ENCODE measurements at places on chromosomes 13 and 19. TPM values are rescaled to one million over a fixed set of nuclear protein-coding genes. Genes with fewer than 3 reads are reported as not detected.

Gene ADGRE2
- 1.1 TPM for total RNA-seq

- H3K4me1 ChIP-seq = no peaks in the 10 kb centered on the region
- H3K27me3 ChIP-seq = no peaks in the 10 kb centered on the region
- H3K36me3 ChIP-seq = no peaks in the 10 kb centered on the region
- DNase-seq = no peak
- H3K4me3 ChIP-seq = no peak overlapping the region
Measured at GRCh38 chr19:47323872-47324271, 8.1 kb upstream of the C5AR2 start.

- H3K4me3 ChIP-seq = no peak overlapping the region
- H3K27me3 ChIP-seq = no peaks in the 10 kb centered on the region
- no peaks in the 10 kb centered on the region for H3K36me3 ChIP-seq
- no peaks in the 10 kb centered on the region for H3K4me1 ChIP-seq
- no peak overlapping the region for H3K27ac ChIP-seq
Measured at GRCh38 chr13:65505941-65506340, 1724.2 kb downstream of the PCDH9 start.

Gene GDF15
- 43.0 TPM for total RNA-seq

- no peak for DNase-seq
- H3K27ac ChIP-seq = no peak overlapping the region
- H3K27me3 ChIP-seq = no peaks in the 10 kb centered on the region
- peak overlapping the region; percentile 20 for H3K4me3 ChIP-seq
Measured at GRCh38 chr13:71879129-71879535, 12.1 kb upstream of the DACH1 start.

DNA sequence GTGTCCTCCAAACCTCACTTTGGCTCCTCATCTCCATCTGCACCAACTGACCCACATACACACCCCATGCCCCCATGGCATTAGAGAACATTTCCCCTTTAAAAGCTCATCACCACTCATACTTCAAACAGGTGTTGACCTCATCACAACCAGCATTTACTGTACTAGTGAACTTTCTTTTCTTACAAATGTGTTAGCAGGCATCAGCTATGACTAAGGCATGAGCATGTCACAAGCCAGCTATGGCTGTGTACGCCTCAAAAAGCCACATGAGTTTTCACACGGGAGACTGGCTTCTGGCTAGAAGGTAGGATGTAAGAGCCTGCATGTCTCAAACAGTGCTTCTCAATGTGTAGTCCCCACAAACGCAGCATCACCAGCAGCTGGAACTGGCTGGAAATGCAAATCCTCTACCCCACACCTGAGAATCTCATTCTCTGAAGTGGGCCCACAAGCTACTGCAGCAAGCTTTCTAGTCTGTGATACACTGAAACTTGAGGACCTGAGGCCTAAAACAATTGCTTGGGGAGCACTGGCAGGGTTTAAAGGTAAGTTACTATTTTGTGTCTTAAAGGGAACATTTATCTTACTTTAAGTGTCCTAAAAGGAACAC lies 66.8 kb downstream of the TUBGCP3 start:
- DNase-seq = no peak
- no peaks in the 10 kb centered on the region for H3K4me1 ChIP-seq
- no peaks in the 10 kb centered on the region for H3K27me3 ChIP-seq
- H3K4me3 ChIP-seq = no peak overlapping the region

GRCh38 chr19:32830231-32831014 lies 39.1 kb downstream of the SLC7A9 start:
- DNase-seq = no peak
- H3K4me1 ChIP-seq = no peaks in the 10 kb centered on the region
- no peak overlapping the region for H3K4me3 ChIP-seq

DNA sequence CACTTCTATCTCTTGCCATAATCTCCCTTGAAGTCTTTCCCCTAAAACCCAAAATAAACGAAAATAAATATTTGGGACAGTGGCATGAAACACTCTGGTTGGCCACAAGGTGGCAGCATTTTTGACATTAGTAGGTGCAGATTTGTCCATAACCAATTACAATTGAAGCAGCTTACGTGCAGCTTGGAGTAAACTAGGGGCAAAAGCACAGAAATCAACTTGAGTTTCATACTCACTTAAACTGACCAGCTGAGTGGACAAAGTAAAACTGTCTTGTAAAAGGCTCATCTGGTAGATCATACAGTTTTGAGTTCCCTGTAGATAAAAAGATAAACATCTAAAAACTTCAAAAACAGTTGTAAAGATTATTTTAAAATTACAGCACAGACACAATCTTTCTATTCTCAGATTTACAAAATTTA lies 18.8 kb downstream of the PDCD5 start:
- no peaks in the 10 kb centered on the region for H3K36me3 ChIP-seq
- H3K27ac ChIP-seq = no peak overlapping the region

Gene ZNF439
- total RNA-seq = 20.3 TPM

Gene COL4A2
- total RNA-seq = 80.2 TPM

Gene UGGT2
- 19.5 TPM for total RNA-seq

DNA sequence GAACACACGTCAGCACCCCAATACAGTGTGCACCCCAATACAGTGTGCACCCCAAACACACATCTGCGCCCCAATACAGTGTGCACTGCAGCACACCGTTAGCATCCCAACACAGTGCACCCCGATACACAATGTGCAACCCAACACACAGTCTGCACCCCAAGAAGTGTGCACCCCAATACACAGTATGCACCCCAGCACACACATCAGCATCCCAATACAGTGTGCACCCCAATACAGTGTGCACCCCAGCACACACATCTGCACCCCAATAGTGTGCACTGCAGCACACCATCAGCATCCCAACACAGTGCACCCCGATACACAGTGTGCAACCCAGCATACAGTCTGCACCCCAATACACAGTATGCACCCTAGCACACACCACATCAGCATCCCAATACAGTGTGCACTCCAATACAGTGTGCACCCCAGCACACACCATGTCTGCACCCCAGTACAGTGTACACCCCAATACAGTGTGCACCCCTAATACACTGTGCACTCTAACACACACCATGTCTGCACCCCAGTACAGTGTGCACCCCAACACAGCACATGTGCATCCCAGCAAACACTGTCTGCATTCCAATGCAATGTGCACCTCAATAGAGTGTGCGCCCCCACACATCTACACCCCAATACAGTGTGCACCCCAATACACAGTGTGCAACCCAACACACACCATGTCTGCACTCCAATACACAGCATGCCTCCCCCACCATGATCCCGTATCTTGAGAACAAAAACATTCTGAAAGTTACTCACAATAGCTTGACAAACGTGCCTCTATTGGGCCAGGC lies 855 bp upstream of the CARS2 start:
- H3K4me1 ChIP-seq = peaks cover 31% of the 10 kb centered on the region
- H3K36me3 ChIP-seq = no peaks in the 10 kb centered on the region
- no peak for DNase-seq
- no peaks in the 10 kb centered on the region for H3K27me3 ChIP-seq
- H3K27ac ChIP-seq = peak overlapping the region; percentile 87

Gene CYP2A7
- not detected for total RNA-seq

GRCh38 chr19:46840498-46840942 lies 10.1 kb downstream of the AP2S1 start:
- H3K27ac ChIP-seq = peak overlapping the region; percentile 77
- peaks cover 13% of the 10 kb centered on the region for H3K4me1 ChIP-seq
- no peaks in the 10 kb centered on the region for H3K36me3 ChIP-seq
- DNase-seq = peak; percentile 51

GRCh38 chr13:22175815-22176214 lies 504.9 kb downstream of the FGF9 start:
- no peaks in the 10 kb centered on the region for H3K4me1 ChIP-seq
- DNase-seq = no peak
- H3K27me3 ChIP-seq = no peaks in the 10 kb centered on the region
- H3K4me3 ChIP-seq = no peak overlapping the region

Gene KPNA3
- 23.1 TPM for total RNA-seq

- no peak overlapping the region for H3K27ac ChIP-seq
- peaks cover 27% of the 10 kb centered on the region for H3K4me1 ChIP-seq
- H3K36me3 ChIP-seq = peaks cover 16% of the 10 kb centered on the region
- H3K27me3 ChIP-seq = no peaks in the 10 kb centered on the region
- H3K4me3 ChIP-seq = no peak overlapping the region
- DNase-seq = no peak
Measured at GRCh38 chr19:12730064-12730463, 4.4 kb downstream of the TRIR start.

DNA sequence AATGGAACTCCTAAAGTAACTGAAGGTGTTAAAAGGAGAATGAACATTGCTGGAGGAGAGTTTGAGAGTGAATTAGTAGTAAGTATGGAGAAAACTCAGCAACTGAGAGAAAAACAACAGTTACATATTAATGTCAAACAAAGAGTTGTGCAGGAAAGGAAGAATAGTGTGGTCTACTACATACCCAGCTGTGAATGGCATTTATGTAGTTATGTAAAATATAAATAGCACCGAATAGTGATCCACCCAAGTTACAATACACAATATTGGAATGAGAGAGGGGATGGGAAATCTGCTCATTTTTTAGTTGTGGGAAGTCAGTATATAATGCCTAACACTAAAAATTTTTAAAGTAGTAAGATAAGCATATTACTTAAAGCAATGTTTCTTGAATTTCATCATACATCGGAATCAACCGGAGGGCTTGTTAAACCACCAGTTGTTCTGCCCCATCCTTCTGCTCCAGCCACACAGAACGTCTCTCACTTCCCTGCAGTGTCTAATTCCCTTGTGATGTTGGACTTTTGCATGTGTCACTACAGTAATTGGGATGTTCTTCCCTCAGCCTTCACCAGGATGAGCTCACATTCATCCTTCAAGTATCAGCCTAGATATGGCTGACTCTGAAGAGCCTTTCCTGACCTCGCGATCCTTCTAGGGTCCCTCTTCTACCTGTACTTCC lies 11.5 kb downstream of the CCDC70 start:
- H3K4me1 ChIP-seq = no peaks in the 10 kb centered on the region
- no peak overlapping the region for H3K27ac ChIP-seq
- no peaks in the 10 kb centered on the region for H3K36me3 ChIP-seq
- no peaks in the 10 kb centered on the region for H3K27me3 ChIP-seq
- no peak overlapping the region for H3K4me3 ChIP-seq

GRCh38 chr19:48471836-48472235 lies 2.7 kb downstream of the CYTH2 start:
- H3K27ac ChIP-seq = no peak overlapping the region
- peaks cover 18% of the 10 kb centered on the region for H3K4me1 ChIP-seq
- no peaks in the 10 kb centered on the region for H3K36me3 ChIP-seq
- H3K27me3 ChIP-seq = no peaks in the 10 kb centered on the region

Gene SPRY2
- 51.9 TPM for total RNA-seq

- no peak overlapping the region for H3K27ac ChIP-seq
- no peaks in the 10 kb centered on the region for H3K27me3 ChIP-seq
- no peaks in the 10 kb centered on the region for H3K36me3 ChIP-seq
- no peak overlapping the region for H3K4me3 ChIP-seq
- H3K4me1 ChIP-seq = no peaks in the 10 kb centered on the region
Measured at GRCh38 chr19:42831221-42832019, 48.1 kb downstream of the PSG1 start.

- H3K36me3 ChIP-seq = no peaks in the 10 kb centered on the region
- no peak for DNase-seq
- H3K27me3 ChIP-seq = peaks cover 14% of the 10 kb centered on the region
- H3K4me3 ChIP-seq = no peak overlapping the region
Measured at GRCh38 chr19:46515879-46516350, 20.2 kb upstream of the PNMA8B start.

DNA sequence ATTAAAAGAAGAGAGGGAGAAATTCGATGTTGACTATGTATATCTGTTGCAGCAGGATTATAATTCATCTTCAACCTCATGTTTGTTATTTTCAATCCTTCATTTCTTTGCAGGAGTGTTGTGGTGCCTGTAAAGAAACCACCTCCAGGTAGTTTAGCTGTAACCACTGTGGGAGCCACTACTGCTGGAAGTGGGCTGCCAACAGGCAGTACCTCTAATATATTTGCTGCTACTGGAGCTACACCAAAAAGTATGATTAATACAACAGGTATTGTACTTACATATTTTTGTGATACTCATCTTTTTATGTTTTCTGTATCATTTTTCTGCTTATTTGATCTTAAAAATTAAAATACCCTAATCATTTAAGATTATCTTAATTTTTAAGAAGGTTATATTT lies 266.5 kb downstream of the NBEA start:
- H3K27ac ChIP-seq = no peak overlapping the region
- no peaks in the 10 kb centered on the region for H3K27me3 ChIP-seq
- no peak for DNase-seq
- H3K4me1 ChIP-seq = no peaks in the 10 kb centered on the region
- H3K36me3 ChIP-seq = no peaks in the 10 kb centered on the region

GRCh38 chr19:48671446-48671995 lies 1.3 kb downstream of the NTN5 start:
- DNase-seq = no peak
- H3K4me3 ChIP-seq = no peak overlapping the region
- no peaks in the 10 kb centered on the region for H3K36me3 ChIP-seq
- H3K27ac ChIP-seq = no peak overlapping the region

Gene EPSTI1
- total RNA-seq = 145 TPM

DNA sequence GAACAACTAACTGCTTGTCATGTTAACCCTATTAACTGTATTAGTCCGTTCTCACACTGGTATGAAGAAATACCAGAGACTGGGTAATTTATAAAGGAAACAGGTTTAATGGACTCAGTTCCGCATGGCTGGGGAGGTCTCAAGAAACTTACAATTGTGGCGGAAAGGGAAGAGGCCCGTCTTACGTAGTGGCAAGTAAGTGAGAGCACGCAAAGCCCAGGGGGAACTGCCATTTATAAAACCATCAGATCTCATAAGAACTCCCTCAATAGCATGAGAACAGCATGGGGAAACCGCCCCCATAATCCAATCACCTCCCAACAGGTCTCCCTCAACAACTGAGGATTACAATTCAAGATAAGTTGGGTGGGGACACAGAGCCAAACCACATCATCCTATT lies 34.7 kb downstream of the PHF11 start:
- no peaks in the 10 kb centered on the region for H3K4me1 ChIP-seq
- no peaks in the 10 kb centered on the region for H3K36me3 ChIP-seq
- no peak overlapping the region for H3K27ac ChIP-seq
- DNase-seq = no peak
- no peaks in the 10 kb centered on the region for H3K27me3 ChIP-seq

GRCh38 chr13:26529441-26529840 lies 28.0 kb upstream of the WASF3 start:
- peaks cover 12% of the 10 kb centered on the region for H3K27me3 ChIP-seq
- no peaks in the 10 kb centered on the region for H3K4me1 ChIP-seq
- peak; percentile 20 for DNase-seq
- no peaks in the 10 kb centered on the region for H3K36me3 ChIP-seq
- no peak overlapping the region for H3K4me3 ChIP-seq

DNA sequence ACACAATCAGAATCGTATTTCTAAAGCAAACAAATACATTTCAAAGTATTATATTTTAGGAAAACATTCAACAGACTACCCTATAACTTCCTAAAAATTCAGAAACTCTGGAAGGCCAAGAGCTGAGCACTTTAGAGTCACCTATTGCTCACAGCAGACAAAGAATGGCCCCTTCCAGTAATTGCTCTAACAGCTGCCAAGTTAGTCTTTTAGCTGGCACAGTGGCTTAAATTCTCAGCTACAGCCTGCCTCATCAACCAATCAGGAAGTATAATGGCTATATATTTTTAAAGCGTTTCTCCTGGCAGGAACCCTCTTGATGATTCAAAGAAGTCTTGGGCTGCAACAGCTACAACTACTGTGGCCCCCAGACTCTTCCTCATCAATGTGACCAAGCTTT lies 14.9 kb upstream of the SLITRK5 start:
- H3K4me3 ChIP-seq = no peak overlapping the region
- no peak overlapping the region for H3K27ac ChIP-seq
- no peaks in the 10 kb centered on the region for H3K4me1 ChIP-seq
- H3K36me3 ChIP-seq = no peaks in the 10 kb centered on the region

Measured in transverse colon (tissue), 4 donors.